Iris pigment epithelial cell (primary cell): ENCODE measurements at places on chromosomes 1 and 21.

DNA sequence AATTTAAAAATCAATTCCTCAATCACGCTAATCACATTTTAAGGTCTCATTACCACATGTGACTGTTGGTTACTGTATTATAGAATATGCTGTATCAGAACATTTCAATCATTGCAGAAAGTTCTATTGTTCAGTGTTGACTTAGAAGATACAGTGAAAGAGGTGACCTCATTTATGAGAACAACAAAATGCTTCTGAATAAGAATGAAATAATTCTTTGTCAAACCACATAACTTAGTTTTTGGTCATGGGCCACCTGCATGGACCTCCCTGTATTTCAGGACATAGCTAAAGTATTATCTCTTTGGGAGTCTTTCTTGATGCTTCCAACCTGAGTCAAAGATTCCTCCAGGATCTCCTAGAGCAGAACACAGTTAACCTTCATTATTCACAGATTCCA is 22.3 kb downstream of the MFSD2A start:
- DNase-seq: peak; percentile 12

GRCh38 chr1:94734963-94735901 is 84.9 kb upstream of the SLC44A3 start:
- peak; percentile 99 for DNase-seq

DNA sequence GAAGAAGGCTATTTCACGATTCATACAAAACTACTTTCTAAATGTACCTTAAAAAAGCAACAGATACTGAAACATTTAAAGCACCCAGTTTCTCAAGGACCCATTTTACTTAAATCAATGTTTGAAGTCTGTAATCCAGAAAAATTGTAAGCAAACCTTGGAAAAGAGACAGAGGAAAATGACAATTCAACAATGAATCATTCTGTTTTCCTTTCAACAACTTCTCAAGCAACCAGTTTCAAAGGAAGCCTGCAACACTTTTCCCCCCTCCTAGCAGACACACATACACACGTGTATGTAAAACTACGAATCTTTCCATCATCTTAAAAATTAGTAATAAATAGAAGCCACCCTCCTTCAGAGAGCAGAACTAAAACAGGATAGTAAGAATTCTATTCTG is 1.2 kb downstream of the RERE start:
- DNase-seq: peak; percentile 78

DNA sequence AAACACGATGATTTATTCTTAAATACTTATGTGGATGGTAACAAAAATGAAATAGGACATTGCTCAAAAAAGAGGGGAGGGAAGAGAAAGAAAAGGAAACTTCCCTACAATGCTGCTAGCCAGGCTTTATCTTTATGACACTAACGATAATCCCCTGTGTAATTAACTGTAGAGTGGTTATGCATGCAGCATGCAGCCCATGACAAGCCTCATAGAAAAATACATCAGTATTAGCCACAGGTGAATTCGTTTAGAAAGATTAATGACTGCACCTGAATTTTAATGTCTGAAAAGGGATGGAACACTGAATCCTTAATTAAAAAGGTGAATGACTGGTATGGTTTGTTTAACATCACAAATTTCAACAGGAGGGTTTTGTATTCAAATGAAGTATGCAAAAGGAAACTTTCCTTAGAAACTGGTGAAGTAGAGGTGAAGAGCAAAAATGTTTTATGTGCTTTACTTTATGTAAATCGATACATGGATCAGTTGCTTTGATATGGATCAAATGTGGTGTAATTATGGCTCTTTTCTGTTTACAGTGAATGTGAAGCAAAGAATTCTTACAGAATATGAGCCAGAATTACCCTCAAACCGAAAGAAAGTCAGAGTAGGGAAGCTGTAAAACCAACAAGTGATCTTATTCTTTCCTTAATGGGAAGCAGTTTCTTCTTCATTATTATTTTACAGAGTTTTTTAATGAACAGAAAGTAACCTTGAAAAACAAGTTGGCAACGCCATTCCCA is 569.6 kb upstream of the ADGRL2 start:
- no peak for DNase-seq

GRCh38 chr1:119000371-119001180 is 12.4 kb upstream of the TBX15 start:
- no peak for DNase-seq

GRCh38 chr1:15244813-15245212 is 2.2 kb upstream of the FHAD1 start:
- DNase-seq: no peak

- no peak for DNase-seq
Measured at GRCh38 chr1:204157962-204158361, 6.1 kb upstream of the ETNK2 start.

DNA sequence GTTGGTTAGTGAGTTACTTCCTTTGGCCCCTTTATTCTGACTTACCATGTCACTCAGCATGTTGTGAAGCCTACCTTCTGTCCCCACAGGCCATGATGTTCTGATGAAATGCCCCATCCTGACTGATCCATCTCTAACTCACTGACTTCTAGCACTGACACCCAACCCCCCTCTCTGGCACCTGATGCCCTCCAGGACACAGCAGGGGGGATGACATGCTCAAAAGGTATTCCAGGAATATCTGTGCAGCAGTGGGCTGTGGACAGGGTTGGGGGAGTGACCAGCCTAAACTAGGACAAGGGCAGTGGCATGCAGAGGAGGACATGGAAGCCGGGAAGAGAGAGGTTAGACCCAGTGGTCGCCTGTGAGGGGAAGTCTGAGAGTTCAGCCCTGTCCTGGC is 25.5 kb downstream of the SYT2 start:
- DNase-seq: no peak
